COLO829 (cell line): ENCODE measurements at places on chromosomes 16 and 17.
A peak's percentile ranks its signal among the peaks of the same experiment; 100 is the strongest.

GRCh38 chr16:3009568-3010390 lies 2.9 kb upstream of the CLDN9 start:
- no peak for DNase-seq

- no peak for DNase-seq
Observed at GRCh38 chr16:79269211-79269863, 331.2 kb downstream of the MAF start.

- no peak for DNase-seq
Observed at GRCh38 chr17:82602986-82603710, 45.1 kb downstream of the WDR45B start.

- DNase-seq, result no peak
Observed at GRCh38 chr17:63555500-63556156, 5.4 kb downstream of the DCAF7 start.

DNA sequence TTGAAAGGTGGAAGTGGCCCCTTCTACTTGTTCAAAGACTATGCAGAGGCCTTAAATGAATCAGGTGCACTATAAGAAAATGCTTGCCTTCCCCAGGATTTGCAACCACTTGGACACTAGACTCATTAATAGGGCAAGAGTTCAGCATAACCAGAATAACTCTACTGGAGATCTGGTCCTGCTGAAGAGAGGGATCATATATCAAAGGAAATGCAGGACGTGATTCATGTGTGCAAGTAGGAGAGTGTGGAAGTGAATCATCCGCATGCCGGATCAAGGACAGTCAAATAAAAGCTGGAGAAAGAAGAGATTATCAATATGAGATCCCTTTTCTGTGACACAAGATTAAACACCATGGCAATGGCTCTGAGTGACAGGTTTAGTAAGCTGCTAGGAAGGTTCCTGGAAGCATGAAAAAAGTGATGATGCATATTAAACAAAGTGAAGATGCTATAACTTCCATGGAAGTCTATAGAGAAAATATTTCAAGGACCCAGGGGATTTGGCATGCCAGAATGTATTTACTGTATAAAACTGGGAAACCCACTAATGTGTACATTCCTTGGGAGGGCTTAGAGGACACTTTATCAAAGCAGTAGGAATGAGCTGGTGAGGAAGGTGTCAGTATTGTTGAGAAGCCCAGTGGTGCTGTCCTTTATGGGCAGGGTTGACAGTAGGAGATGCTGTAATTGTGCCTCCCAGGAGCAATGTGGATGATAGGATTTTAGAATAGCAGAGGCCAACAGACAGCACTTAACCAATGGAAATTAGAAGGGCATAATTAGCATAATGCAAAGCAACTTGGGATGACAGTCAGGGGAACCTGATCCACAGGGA lies 133.1 kb downstream of the ABCA8 start:
- peak; percentile 94 for DNase-seq

- DNase-seq, result peak; percentile 95
Observed at GRCh38 chr17:76872221-76872873, 4.1 kb downstream of the MGAT5B start.

GRCh38 chr17:14622615-14623101 lies 321.8 kb downstream of the HS3ST3B1 start:
- DNase-seq, result no peak

DNA sequence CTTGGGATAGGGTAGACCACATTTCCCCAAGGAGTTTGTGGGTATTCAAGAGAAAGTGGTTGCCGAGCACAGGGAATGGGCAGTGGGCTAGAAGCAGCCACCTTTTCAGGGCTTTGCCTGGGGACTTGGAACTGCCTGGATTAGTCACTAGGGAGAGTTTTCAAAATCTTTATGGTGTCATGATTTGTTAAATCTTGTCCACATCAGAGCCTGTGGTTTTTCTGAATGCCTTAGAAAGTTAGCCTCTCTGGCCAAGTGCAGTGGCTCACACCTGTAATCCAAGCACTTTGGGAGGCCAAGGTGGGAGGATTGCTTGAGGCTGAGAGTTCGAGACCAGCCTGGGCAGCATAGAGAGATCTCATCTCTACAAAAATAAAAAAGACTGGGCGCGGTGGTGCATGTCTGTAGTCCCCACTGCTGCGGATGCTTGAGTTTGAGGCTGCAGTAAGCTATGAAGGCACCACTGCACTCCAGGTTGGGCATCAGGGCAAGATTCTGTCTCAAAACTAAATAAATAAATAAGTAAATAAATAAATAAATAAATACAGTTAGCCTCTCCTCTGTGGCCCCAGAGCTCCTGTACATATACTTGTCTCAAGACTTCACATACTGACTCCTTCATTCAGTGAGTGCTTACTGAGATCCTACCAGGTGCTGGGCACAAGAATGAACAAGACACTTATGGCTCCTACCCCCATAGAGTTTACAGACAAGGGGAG lies 76.3 kb upstream of the HNF1B start:
- DNase-seq, result no peak

GRCh38 chr16:50315346-50315997 lies 49.1 kb downstream of the ADCY7 start:
- DNase-seq, result no peak

DNA sequence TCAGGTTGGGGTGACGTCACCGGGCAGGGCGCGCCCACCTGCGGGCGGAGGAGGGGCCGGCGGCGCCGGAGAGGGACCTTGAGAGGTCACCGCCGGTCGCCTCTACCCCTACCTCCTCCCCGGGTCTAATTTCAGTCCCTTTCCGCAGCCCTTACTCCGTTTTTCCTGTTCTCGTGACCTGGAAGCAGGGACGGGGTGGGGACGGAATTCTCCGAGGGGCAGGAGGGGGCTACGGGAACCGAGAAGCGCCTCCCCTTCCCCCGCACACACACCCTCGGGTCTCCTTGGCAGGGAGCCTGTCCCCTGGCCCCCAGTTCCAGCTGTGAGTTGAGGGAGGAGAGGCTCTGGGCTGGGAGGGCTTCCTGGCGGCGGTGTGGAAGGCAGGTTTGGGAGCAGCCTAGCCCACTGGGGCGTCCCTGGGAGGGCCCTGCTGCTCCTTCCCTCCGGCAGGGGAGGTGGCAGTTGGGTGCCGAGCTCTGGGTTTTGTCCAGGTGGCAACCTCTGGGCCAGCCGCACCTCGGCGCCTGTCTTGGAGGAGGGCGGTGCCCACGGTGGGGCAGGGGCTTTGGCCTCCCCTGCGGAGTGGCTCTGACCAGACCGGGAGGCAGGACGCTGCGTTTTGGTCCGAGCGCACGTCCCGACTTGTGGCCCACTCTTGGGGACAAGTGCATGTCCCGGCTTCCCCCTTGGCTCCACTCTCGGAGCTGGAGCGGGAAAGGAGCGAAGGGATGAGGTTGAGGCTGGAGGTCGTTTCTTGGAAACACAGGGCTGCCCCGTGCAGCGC lies 773 bp downstream of the SYNGR3 start:
- no peak for DNase-seq

GRCh38 chr17:14340857-14341754 lies 40.2 kb downstream of the HS3ST3B1 start:
- DNase-seq, result no peak

DNA sequence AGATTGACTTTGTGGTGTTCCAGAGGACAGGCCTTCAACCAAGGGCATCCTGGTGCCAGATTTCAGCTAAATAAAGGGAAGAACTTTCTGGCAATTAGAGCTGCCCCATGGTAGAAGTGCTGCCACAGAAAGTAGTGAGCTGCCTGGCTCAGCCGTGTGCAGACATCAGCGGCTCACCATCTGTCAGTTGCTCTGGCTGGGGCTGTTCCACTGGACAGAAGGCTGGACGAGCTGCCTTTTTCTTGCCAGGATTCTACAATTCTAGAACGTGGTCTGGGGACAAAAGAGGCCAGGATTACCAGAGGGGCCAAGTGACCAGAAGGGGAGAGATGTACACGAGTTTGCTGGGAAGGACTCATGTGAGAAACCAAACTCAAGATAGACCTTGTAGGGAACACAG lies 107.0 kb upstream of the RPL38 start:
- DNase-seq, result no peak

DNA sequence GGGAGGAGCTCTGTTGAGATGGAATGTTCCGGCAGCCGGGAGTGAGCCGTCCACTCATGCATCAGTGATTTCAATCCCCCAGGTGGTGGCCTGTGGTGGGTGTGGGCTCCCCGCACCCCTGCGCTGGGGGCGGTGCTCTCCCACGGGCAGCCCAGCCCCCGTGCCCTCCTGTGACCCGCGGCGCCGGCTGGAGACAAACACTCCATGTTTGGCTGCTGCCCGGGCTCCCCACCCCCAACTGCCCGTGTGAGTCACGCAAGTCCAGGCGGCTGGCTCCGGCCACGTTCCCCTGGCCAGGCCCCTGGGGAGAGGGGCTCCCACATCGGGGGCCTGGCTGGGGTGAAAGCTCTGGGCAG lies 29.4 kb downstream of the CACNA1H start:
- no peak for DNase-seq

DNA sequence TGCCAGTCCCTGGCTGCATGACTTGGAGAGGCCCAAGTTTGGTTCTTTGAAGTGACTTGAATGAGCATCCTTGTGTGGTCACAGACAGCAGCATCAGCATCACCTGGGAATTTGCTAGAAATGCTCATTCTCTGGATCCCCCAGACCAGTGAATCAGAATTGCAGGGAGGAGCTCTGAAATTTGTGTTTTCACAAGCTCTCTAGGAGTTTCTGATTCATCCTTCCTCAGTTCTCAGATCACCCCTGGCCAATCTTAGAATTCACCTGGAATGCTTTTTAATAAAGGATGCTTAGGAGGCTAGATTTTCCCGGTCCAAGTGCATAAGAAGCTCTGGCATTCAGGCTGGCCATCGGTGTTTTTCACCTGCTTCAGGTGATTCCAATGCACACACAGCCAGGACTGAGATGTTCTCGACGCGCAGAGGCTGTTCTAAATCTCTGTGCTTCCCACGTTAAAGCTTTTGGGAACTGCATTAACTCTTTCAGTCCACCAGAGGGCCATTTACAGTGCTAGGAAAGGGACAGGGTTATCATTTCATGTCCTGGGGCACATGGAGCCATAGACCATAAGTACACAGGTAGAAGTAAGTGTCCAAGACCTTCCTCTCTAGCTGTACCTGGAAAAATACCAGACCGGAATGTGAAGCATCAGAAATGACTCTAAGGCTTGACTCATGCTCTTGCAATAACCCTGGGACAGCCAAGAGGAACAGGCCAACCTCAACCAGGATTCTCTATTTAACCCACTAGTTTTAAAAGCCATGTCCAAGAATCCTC lies 85.7 kb upstream of the XYLT1 start:
- DNase-seq, result peak; percentile 20

- no peak for DNase-seq
Observed at GRCh38 chr17:77085926-77086432, 54.8 kb upstream of the SEC14L1 start.

DNA sequence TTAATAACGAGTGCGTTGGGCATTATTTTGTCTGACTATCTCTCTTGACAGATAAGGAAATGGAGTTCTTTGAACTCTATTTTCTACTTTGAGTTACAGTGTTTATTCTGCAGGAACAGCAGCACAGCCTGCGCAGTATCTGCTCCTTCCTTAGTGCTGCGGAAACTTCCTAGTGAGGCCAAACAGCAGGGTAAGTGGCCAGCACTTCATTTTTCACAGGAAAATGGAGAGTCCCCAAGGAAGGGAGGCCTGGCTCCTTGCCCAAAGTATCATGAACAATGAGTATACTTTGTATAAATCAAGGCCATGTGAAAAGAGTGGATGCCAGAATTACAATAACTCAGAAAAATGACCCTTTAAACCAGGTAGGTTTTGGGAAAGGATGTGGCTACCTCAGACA lies 140.6 kb downstream of the VPS53 start:
- DNase-seq, result no peak

GRCh38 chr16:27224271-27224737 lies 21.0 kb downstream of the KDM8 start:
- DNase-seq, result no peak

- no peak for DNase-seq
Observed at GRCh38 chr17:56447171-56447570, 146.3 kb upstream of the NOG start.

DNA sequence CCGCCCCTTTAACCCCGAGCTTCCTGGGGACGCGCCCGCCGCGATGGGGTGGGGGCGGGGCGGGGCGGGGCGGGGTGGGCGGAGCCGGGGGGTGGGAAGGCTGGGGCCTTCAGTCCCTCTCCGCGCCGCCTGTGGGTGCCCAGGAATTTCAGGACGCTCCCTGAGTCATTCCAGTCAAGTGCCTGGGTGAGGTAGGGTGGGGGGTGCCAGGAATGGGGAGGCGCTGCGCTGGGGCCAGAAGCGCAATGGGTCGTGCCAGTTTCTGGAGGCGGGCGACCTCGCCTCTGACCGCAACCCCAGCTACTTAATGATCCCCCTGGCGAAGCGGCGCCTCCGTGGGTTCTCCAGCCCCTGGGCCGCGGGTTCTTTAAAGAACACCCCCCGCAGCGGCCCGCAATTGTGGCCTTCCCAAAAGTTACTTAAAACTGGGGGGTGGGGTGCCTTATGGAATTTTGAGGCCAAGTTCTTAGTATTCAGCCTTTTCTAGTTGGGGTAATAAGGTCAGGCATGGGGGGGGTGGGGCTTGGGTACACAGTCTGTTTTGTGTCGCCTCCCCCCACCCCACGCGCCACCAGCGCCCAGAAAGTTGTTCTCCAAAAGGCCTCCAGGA lies 826 bp upstream of the GSE1 start:
- peak; percentile 68 for DNase-seq

GRCh38 chr16:69260019-69260418 lies 51.1 kb upstream of the VPS4A start:
- no peak for DNase-seq

GRCh38 chr17:33137426-33137825 lies 145.8 kb downstream of the SPACA3 start:
- DNase-seq, result no peak

DNA sequence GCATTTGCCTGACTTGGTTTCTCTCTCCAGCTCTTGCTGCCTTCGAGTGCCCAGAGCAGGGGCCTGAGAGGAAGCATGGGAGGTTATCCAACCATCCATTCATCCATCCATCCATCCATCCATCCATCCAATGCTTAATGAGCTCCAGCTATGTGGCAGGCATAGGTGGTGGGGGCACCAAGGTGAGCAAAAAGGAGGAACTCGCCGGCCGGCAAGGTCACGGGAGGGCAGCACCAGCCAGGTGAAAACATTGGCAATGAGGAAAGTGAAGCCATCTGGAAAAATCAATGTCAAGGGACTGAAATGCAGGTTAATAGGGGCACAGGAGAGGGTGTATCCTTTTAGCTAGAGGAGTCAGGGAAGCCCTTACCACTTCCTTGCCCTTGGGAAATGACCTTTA lies 18.2 kb upstream of the DOK4 start:
- no peak for DNase-seq

- DNase-seq, result no peak
Observed at GRCh38 chr17:71337938-71338337, 782.9 kb upstream of the SOX9 start.

DNA sequence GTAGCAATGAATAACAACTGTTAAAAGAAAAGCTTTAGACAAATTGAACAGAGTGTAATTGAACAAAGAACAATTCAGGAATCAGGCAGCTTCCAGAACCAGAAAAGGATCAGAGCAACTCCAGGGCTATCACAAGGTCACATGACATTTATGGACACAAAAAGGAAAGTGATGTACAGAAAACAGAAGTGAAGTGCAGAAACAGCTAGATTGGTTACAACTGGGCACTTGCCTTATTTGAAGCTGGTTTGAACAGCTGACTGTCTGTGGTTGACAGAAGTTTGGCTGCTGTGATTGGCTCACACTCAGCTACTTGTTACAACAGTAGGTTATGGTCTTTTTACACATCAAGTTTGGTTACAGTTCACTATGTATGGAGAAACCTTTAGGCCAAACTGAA lies 14.8 kb downstream of the EFCAB5 start:
- DNase-seq, result no peak
